ENCODE measurements at places on chromosomes 1 and 21.

GRCh38 chr1:4825800-4826450 is 171.5 kb downstream of the AJAP1 start:
- no peak for DNase-seq

GRCh38 chr1:205783904-205784303 is 8.6 kb upstream of the RAB29 start:
- no peak for DNase-seq

DNA sequence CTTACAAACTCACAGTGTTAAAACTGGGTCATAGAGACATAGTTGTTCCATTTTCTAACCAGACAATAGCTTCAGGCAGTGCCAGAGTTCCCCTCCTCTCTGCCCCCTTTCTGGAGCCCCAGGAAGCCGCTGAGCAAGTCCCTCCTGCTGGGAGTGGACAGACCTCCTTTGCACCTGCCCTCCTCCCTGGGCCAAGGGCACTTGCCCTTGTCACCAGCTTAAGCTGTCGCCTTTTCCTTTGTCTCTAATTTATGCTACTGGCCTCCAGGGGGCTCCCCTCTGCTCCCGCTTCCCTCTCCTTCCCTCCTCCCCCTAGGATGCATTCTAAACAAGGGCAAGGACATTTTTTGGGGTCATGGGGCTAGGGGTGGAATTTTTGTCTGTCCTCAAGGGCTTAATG is 182.4 kb downstream of the MIS18A start:
- no peak for DNase-seq

DNA sequence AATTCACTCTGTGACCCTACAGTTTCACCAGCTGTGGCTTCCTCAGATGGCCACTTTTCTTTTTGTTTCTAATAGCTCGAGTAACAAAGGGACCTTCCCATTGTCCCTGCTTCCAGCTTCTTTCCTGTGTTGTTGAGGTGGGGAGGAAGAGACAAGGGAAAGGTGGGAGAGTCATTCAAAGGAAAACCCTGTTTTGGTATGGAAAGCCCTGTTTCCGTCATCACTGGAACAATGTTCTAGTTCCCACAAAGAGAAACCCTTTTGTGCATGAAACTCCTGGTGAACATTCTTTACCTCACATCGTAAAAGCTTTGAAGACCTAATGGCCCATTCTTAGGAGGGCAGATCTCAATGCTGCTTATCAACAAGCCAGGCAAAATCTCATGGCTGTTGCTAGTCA is 62.2 kb downstream of the ABCA4 start:
- DNase-seq = no peak

GRCh38 chr1:177235350-177235749 is 64.6 kb downstream of the BRINP2 start:
- DNase-seq = no peak

- no peak for DNase-seq
Measured at GRCh38 chr1:23594149-23594907, 35.0 kb upstream of the ID3 start.

GRCh38 chr1:228836427-228836826 is 101.1 kb downstream of the RHOU start:
- DNase-seq = no peak

DNA sequence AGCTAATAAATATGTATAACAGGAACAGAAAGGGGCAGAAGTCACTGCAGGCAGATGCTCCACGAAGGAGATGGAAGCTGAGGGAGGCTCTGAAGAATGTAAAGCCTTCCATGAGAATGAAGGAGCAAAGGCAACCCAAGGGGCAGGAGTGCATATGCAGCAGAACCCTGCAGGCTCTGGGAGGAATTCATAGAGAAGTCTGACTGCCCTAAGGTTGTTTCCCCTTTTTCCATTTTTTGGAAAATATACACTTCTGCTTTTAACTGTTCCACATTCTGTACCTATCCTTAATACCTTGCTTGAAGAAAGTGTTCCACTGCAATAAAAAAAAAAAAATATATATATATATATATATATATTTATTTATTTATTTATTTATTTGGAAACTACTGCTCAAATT is 69.6 kb downstream of the CD34 start:
- DNase-seq = no peak

DNA sequence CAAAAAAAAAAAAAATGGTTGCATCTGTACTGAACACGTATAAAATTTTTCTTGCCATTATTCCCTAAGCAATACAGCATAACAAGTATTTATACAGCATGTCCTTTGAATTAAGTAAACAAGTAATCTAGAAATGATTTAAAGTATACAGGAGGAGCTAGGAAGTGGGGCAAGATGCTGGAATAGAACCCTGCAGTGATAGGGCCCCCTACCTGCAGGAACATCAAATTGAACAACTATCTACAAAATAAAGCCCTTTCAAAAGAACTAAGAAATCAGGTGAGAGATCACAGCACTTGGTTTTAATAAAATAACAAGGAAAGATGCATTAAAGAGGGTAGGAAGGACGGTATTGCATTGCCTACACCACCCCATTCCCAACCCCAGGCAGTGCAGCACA is 10.9 kb downstream of the TSHB start:
- no peak for DNase-seq

Measured in renal cortex interstitium (tissue), 15 donors.